Stimulated activated CD4-positive, alpha-beta T cell treated with anti-CD3 and anti-CD28 coated beads, Interleukin-15, amount 100 ng/mL, for 1 hour (primary cell): ENCODE measurements at places on chromosomes 2 and 18.

DNA sequence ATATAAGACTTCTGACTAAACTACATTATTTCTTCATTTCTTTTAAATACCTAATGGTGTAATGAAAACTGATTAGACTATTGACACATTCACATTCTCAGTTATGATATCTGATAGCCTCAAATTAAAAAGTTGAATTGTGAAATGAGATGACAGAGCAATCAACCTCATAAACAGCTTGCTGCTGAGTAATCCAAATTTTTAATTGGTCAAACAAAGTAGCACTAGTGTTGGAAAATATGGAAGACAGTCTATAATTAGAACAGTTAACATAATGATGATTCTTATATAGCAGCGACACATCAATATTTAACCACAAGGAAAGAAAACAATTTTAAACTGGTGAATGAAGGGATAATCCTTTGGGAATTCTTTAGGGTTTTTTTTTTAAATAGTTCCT is 91.9 kb upstream of the LRP1B start:
- no peak for DNase-seq

DNA sequence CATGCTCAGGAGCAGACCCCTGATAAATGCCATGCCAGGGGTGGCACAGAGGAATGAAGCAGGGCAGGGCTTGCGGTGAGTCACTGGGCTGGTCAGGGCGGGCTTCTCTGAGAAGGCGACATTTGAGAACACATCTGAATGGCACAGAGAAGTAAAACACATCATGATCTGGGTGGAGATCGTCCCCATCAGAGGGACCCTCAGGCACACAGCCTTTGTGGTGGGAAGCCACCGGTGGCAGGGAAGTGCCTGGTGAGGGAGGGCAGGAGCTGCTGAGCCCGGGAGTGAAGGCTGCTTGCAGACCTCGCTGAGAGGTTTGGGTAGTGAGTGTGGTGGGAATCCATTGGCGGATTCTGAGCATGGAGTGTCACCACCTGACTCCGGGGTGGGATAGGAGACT is 44.5 kb downstream of the DCDC2C start:
- DNase-seq: no peak

DNA sequence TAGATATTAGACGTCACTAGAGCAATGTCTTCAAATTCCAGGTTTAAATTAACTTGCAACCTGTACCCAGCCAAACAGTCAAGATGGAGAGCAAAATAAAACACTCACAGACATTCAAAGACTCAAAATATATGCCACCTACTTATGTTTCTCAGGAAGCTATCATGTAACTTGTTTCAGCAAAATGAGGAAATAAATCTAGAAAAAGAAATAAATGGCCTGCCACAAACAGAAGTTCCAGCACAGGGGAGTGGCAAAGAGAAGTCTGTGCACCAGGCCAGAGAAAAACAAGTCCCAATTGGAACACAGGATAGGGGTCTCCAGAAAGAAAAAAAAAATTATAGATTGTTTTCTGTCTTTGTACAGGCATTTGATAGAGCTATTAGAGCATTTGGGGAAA is 96.7 kb downstream of the LRP2 start:
- no peak for DNase-seq

GRCh38 chr2:60509066-60509465 is 44.4 kb downstream of the BCL11A start:
- no peak for DNase-seq

DNA sequence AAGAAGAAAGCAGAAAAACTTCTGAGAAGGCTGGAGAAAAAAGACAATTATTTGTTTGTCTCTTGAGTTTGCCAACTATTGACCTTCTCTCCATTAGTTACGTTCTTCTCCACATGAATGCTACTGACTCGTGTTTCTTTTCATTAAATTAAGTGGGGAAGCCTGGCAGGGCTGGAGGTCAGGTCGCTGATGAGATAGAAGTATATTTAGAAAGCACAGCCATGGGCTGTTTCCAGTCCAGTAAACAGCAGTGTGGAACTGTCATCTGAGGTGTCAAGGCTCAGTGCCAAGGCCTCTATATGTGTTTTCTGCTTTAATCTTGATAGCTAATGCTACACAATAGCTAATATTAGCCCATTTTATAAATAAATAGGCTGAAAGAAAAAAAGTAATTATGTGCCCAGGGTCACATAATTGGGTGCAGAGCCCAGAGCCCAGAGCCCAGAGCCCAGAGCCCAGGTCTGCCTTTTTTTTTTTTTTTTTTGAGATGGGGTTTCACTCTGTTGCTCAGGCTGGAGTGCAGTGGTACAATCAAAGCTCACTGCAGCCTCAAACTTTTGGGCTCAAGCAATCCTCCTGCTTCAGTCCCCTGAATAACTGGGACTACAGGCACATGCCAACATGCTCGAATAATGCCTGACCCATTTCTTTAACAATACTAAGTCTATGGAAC is 6.3 kb downstream of the MSGN1 start:
- DNase-seq: no peak

DNA sequence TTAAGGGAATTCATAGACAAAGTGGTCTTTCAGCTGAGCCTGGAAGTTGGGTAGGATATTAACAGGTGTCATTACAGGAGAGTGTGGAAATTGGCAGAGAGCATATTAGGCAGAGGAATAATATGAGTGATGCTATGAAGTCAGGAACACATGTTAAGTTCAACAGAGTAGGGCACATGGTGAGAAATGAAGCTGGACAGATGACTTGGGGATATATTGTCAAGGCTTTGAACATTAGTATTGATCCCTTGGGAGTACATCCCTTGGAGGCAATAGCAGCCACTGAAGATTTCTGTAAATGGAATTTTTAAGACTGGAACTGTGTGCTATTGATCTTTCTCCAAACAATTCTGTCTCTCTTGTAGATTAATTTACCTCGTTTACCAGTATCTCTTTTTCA is 170.7 kb downstream of the SCG2 start:
- DNase-seq: no peak

DNA sequence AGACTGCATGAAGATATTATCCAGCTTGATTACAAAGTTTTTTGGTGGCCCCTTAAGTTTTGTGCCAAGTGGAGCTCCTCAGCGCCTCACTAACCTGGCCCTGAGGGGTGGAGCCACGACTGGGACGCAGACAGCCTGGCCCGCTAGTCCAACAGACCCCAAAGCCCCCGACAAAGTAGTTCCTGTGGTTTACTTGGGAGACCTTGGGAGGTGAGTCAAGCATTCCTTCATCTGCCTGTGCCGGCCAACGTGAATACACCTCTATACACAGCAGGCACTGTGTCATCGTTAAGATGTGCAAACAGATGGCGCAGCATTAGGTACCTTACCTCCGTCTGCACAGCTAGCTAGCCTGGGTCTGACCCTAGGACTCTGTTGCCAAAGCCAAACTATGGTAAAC is 55.0 kb upstream of the LAMA1 start:
- no peak for DNase-seq

GRCh38 chr2:61962095-61962984 is 56.9 kb downstream of the COMMD1 start:
- no peak for DNase-seq

GRCh38 chr2:27016801-27017325 is 15.9 kb upstream of the TMEM214 start:
- DNase-seq: no peak

- no peak for DNase-seq
Observed at GRCh38 chr2:3175568-3175955, 202.1 kb downstream of the EIPR1 start.
